ENCODE measurements at places on chromosomes 5 and 9. TPM values are rescaled to one million over a fixed set of nuclear protein-coding genes. Genes with fewer than 3 reads are reported as not detected.

GRCh38 chr5:151196556-151197290 lies 27.2 kb downstream of the CCDC69 start:
- DNase-seq = peak; percentile 44

DNA sequence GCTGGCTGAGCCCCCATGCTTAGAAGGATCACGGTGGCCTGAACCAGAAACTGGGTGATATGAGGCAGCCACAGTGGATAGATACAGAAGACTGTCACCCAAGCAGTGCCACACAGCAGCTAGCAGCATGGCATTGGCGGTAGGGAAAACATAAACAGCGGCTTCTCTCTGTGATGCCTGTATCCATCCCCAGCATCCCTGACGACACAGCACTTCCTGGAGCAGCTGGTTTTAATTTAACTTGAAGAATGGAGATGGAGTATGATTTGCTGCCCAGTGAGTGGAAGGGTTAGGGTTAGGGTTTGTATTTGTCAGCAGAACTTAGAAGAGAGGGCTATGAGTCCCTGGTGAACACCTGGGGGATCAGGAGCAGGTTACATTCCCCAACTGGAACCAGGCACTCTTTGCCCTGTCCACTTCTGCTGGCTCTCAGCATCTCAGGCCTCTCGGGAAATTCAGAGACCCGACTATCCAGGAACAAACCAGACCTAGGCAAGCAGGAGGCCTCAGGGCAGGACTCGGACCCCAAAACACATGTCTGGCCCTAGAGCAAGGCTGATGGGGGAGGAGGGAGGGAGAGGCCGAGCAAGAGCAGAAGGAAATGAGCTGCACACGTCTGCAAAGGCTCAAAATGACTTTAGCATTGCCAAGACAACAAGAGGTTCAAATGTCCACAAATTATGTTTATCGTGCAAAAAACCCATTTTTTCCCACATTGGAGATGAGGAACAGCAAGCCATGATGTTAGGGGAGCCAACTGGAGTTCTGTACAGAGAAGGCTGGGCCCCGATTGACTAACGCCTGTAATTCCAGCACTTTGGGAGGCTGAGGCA lies 6.5 kb upstream of the GGTA1 start:
- no peak for DNase-seq

DNA sequence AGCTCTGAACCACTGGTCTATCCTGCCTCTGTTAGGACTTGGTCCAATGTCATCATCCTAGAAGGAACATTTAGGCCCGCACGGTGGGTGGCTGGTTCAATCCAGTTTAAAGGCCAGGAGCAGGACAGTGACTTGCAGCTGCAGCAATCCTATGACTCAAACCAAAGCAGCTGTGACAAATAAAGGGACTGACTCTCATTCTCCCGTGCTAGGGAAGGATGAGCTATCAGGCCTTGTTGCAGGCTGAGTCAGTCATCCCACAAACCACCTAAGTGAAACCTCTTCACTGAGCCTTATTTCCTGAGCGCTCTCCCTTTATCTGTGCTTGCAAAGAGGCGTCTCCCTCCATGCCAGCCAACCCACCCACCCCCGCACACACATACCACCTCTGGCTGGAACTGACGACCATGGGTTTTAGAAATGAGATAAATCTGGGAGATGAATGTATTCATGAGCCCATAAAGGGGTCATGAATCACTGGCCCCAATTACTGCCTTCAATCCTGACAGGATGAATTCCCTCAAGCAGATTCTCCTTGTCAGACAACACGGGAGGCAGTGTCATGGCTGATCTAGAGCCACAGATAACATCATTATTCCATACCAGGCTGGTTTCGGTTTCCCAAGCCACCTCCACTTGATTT lies 93.4 kb downstream of the KCNIP1 start:
- peak; percentile 83 for DNase-seq

GRCh38 chr5:141686648-141687416 lies 4.8 kb upstream of the ARAP3 start:
- no peak for DNase-seq

GRCh38 chr5:159178978-159179377 lies 30.4 kb downstream of the RNF145 start:
- peak; percentile 36 for DNase-seq

GRCh38 chr9:124780757-124781151 lies 3.8 kb downstream of the OLFML2A start:
- DNase-seq = no peak

- DNase-seq = peak; percentile 7
Measured at GRCh38 chr5:163915481-163915961, 410.1 kb downstream of the MAT2B start.

- DNase-seq = no peak
Measured at GRCh38 chr9:71830153-71830552, 61.8 kb upstream of the CEMIP2 start.

GRCh38 chr5:132283423-132284043 lies 10.7 kb upstream of the SLC22A4 start:
- peak; percentile 84 for DNase-seq

DNA sequence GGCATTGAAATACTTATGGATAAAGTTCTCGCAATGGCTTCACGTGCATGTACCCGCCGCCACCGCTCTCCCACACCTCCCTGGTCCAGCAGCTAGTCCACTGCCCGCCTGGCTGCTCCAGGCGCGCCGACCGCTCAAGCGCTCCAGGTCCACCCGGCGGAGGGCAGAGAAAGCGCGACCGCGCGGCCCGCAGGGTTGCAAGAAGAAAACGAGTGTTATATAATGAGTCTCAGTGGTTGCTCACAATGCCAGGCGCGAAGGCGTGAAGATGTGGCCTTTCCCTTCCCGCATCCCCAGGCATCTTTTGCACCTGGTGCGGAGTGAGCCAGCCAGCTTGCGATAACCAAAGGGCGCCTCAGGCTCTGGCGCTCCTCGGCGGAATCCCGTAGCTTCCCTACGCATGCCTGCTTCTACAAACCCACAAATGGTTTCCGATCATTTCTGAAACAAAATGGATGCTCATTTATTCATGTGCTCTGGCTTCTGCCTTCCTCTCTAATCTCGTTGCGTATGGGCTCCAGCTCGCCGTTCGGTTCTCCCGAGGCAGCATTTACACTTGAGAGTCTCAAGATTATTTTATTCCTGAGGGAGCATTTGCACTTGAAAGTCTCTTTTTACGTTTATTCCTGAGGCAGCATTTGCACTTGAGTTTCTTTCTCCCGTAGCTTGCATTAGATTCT lies 25.7 kb downstream of the CDKN2A start:
- DNase-seq = no peak

DNA sequence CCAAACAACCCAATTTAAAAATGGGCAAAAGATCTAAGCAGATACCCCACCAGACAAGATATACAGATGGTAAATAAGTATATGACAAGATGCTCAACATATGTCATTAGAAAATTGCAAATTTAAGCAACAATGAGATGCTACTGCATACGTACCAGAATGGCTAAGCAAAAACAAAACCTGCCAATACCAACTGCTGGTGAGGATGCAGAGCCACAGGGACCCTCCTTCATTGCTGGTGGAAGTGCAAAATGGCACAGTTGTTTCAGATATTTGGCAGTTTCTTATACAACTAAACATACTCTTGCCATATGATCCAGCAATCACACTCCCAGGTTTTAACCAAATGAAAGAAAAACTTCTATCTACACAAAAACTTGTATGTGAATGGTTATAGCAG lies 178.9 kb downstream of the BARX1 start:
- no peak for DNase-seq

- no peak for DNase-seq
Measured at GRCh38 chr5:76192837-76193236, 109.7 kb downstream of the SV2C start.

- no peak for DNase-seq
Measured at GRCh38 chr5:60805463-60805862, 38.6 kb downstream of the ELOVL7 start.

DNA sequence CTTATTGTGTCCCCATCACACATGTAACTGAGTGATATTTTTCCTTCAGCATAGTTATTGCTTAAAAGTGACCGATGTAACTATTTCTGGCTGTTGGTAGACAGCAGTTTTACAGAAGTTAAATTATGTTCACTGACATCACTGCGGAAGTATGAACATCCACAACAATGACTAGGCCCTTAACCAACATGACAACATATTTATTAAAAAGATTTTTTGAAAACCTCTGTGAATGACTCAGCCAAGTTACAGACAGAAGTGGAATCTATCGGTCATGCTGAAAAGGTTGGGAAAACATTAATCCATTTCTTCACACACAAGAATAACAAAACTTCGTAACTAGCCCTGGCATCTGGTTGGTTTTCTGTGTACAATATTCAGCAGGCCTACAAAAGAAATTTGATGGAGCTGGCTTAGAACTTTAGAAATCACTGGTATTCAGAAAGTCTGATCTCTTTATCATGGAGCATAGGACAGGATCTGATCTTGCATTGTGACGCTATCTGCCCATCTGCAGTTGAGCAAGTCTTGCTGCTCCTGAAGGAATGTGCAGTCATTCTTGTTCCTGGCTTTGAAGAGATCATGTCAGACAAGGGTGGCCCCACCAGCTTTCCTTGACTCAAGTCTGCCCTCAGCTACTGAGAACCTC lies 6.5 kb downstream of the GLIS3 start:
- no peak for DNase-seq

DNA sequence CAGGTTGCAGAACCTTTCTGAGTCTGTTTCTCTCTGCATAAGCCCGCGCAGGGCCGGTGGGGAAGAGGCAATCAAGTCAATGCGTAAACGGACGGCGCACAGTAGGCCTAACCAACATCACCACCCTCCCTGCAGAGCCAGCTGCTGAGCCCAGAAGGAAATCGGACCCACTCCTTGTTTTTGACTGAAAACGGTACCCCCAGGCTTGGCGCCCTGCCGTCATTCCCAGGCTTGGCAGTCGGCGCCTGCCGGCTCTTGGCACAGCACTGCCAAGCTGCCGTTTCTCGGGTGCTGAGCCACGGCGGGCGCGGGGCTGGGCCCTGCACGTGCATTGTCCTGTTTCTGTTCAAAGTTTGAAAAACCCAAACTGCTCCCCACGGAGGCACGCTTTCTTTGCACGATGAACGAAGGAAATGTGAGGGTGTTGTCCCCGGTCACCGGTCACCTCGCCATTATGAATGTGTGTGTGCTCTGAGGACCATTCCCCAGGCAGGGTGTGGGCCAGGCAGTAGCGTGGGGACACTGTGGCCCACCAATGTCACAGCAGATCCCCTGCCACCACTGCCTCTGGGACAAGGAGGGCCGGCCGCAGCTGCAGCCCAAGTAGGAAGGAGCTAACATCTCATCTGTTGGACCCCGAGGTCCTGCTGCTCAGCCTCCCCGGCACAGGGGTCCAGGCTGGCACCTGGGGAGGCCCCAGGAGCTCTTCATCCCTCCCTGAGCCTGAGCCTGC lies 20.1 kb downstream of the FIBCD1 start:
- no peak for DNase-seq

GRCh38 chr9:136847826-136848392 lies 1.3 kb upstream of the PHPT1 start:
- peak; percentile 96 for DNase-seq

GRCh38 chr5:169126481-169127021 lies 174.4 kb downstream of the SLIT3 start:
- no peak for DNase-seq

GRCh38 chr5:93736284-93736683 lies 5.1 kb downstream of the POU5F2 start:
- DNase-seq = no peak

GRCh38 chr5:3517348-3517747 lies 78.3 kb upstream of the IRX1 start:
- DNase-seq = no peak

DNA sequence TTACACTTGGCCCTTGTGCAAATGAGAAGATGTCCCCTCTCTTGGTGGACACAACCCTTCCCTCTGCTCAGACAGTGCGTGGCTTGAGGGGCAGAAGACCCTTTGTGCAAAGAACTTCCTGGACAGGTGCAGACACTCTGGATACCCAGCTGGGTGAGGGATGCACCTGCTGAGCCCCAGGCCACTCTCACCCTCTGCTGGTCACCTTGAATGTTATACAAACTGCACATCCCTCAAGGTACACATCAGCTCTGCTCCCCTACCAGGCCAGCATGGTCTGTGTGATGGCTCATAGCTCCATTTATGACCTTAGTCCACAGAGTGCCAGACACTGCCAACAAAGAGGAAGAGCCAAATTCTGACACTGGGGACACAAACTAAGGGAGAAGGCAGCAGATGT lies 3.1 kb upstream of the DIRAS2 start:
- DNase-seq = no peak

- no peak for DNase-seq
Measured at GRCh38 chr9:7246917-7247522, 489.2 kb downstream of the KDM4C start.

DNA sequence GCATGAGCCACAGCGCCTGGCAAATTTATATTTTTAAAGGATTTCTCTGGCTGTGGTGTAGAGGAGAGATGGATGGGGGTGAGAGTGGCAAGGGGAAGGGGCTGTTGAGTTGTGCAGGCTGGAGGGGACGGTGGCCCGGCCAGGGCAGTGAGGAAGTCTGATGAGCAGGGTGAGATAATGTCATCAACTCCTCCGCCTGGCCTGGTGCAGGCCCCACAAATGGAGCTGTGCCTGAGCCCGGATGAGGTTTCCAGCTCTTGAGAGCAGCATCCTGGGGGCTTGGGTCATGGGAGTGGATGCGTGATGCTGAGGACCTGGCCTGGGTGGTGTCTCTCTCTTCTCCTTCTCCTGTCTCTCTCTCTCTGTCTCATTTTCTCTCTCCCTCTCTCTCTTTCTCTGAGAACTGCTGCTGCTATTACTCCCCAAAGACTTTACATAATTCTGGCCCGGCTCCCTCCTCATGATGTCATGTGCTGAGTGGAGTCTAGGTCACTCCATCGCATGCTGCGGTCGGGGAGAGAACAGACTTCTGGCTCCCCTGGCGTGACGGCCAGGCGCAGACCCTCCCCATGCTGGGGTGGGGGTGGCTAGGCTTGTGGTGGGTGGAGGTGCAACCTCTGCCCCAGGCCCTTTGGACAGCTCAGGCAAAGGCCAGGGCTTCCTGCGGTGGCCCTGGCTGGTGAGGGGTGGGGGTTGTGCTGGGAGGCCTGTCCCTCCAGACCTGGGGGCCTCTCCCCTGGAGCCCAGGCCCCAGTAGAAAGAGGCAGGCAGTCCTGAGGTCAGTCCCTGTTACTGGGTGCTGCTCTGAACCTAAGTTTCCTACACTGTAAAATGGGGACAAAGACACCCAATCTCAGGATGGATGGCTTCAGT lies 26.4 kb downstream of the FGF18 start:
- peak; percentile 59 for DNase-seq

The CKMT2 gene
- polyA plus RNA-seq = 109 TPM

The CARTPT gene
- 241 TPM for polyA plus RNA-seq

The IFNA21 gene
- polyA plus RNA-seq = not detected

The OR1J2 gene
- not detected for polyA plus RNA-seq

The NR4A3 gene
- polyA plus RNA-seq = 2.6 TPM
